ENCODE measurements at places on chromosomes 3 and 15. TPM values are rescaled to one million over a fixed set of nuclear protein-coding genes. Genes with fewer than 3 reads are reported as not detected.

DNA sequence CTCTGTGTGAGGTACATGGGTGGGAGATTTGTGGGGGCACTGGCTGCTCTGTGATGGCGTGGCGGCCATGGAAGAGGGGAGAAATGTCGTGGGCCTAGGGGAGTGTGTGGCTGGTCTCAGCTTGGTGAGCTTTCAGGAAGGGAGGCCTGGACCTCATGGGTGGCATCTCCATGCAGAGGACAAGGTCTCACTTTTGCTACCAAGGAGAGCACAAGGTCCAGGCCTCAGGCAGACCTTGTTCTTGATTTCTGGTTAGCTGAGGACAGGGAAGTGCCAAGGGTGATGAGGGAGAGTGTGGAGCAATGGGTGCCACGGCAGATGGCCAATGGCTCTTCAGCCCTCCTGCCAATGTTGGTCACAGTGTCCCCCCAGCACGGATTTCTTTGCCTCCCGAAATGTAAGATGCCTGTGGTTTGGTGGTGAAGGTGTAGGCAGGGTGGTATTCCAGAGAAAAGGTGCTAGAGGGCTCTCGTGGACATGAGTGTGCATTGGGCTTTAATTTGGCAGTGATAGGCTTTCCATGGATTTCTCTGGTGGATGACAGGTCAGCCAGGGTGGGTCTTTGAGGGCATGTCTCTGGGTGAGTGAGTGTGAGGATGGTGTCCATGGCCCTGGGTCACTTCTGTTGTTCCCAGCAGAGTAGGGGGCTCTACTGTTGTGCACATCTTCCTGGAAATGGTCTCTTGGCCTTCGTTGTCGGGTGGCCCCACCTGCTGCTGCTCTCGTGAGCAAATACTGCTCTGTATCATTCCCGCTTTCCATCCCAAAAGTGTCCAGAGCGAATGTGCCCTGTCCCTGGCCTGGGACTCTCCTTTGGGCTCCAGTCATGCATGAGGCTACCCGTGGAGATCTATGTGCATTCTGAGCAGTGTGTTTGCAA, 108.0 kb downstream of the SNRPN start:
- no peak overlapping the region for H3K4me3 ChIP-seq
- no peak for DNase-seq
- H3K4me1 ChIP-seq, result no peaks in the 10 kb centered on the region
- H3K27ac ChIP-seq, result no peak overlapping the region

DNA sequence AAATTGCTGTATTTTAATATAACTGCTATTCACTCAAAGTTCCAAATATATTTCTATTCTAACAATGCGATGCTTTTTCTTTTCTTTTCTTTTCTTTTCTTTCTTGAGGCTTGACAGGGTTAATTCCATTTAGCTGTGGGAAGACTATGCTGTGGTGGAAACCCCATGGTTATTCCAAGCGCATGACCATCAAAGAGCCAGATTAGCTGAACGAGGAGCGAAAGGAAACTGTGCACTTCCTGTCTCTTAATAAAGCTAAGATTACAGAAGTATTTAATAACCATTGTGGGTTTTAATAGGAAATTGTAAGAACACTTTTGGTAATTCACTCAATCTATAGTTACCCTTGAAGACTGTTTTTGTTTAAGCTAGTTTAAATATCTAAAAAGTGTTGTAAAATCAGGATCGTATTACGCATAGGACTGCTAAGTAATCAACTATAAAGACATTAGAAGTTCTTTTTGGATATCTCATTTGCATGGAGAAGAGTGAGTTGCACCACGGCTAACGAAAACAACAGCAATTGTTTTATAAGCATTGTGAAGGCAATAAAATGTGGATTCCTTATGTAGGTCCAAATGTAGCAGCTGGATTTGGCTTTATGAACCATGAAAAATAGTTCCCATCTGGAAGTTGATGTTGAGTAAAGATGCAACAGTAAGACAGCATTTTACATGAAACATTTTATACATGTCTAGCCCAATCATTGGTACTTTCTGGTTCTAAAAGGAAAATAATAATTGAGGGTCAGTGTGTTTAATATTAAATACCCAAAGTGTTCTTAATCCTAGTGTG, 105.4 kb downstream of the ZIC1 start:
- no peak overlapping the region for H3K4me3 ChIP-seq
- no peak for DNase-seq
- no peaks in the 10 kb centered on the region for H3K27me3 ChIP-seq
- H3K4me1 ChIP-seq, result no peaks in the 10 kb centered on the region
- H3K36me3 ChIP-seq, result no peaks in the 10 kb centered on the region

FGF7 gene
- 4.9 TPM for polyA plus RNA-seq

DNA sequence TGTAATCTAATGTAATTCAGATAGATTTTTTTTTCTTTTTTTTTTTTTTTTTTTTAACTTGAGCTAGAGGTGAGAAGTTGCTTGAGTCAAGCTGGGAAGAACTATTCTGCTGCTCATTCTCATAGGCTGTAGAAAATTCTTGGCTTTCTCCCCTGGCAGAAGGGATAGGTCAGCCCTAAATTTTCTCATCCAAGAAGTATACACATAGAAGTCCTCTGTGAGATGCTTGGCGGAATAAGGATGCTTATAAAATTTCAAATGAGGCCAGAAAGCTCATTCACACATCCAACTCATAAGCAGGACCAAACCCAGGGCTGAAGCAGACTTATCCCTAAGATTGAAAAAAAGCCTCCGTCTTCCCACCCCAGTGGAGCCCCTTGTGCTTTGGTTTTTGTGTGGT, 572.5 kb downstream of the SQOR start:
- H3K36me3 ChIP-seq, result no peaks in the 10 kb centered on the region
- no peak overlapping the region for H3K4me3 ChIP-seq
- no peak for DNase-seq
- H3K27me3 ChIP-seq, result no peaks in the 10 kb centered on the region
- H3K4me1 ChIP-seq, result no peaks in the 10 kb centered on the region

DNA sequence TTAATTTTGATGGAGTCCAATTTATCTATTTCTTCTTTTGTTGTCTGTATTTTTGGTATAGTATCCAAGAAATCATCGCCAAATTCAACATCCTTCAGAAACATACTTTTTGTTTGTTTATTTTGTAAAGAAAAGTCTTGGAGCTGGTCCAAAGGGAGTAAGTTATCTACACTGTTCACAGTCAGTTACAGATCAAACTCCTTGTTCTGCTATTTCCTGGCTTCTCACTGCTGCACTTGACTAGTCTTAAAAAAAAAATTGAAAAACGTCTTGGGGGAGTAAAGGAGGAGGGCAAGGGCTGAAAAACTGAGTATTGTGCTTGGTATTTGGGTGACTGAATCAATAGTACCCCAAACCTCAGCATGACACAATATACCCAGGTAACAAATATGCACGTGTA, 105.6 kb downstream of the NFKBIZ start:
- H3K4me1 ChIP-seq, result no peaks in the 10 kb centered on the region
- no peak for DNase-seq
- no peaks in the 10 kb centered on the region for H3K36me3 ChIP-seq
- no peak overlapping the region for H3K4me3 ChIP-seq
- H3K27me3 ChIP-seq, result no peaks in the 10 kb centered on the region

DNA sequence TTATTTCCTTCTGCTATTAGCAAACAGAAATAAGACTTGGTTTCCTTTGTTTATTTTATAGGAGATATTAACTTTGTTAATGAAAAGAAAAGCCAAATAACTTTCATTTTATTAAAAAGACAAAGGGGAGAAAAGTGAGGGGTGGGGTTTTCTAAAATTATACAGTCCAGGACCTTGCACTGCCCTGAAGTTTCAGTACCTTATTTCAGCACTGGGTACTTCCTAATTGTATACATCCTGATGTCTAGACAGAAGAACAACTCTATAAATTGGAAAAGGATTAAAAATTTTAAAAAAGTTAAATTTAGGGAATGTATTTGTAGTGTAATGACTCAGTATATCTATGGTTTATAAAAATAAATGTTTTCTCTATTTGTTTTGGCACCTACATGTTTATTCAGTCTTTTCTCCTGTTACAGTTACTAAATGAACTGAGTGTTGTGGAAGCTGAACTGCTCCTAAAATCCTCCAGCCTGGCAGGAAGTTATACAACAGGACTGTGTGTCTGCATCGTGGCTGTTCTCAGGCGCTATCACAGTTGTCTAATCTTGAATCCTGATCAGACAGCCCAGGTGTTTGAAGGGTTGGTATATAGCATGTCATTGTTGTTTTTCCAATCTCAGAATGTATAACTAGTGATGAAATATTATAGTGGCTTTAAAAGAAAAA, 27.6 kb upstream of the P2RY13 start:
- H3K36me3 ChIP-seq, result peaks cover 3% of the 10 kb centered on the region
- no peak overlapping the region for H3K4me3 ChIP-seq
- no peaks in the 10 kb centered on the region for H3K4me1 ChIP-seq
- DNase-seq, result no peak
- H3K27me3 ChIP-seq, result no peaks in the 10 kb centered on the region

DNA sequence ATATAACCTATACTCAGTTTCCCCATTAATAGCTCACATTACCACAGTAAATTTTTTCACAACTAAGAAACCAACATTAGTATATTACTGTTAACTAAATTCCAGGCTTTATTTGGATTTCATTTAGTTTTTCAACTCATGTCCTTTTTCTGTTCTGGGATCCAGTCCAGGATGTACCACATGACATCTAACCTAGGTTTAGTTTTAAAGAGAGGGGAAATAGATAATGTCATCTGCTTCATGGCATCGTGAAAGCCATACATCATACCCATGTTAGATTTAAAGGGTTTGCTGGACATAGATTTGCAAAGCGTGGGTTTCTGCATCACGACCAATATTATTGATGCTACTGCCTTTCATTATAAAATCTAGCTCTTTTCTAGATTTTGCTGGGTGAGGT, 33.2 kb upstream of the RPP14 start:
- peaks cover 21% of the 10 kb centered on the region for H3K36me3 ChIP-seq
- no peaks in the 10 kb centered on the region for H3K4me1 ChIP-seq
- no peak overlapping the region for H3K27ac ChIP-seq
- H3K27me3 ChIP-seq, result no peaks in the 10 kb centered on the region
- DNase-seq, result no peak

DNA sequence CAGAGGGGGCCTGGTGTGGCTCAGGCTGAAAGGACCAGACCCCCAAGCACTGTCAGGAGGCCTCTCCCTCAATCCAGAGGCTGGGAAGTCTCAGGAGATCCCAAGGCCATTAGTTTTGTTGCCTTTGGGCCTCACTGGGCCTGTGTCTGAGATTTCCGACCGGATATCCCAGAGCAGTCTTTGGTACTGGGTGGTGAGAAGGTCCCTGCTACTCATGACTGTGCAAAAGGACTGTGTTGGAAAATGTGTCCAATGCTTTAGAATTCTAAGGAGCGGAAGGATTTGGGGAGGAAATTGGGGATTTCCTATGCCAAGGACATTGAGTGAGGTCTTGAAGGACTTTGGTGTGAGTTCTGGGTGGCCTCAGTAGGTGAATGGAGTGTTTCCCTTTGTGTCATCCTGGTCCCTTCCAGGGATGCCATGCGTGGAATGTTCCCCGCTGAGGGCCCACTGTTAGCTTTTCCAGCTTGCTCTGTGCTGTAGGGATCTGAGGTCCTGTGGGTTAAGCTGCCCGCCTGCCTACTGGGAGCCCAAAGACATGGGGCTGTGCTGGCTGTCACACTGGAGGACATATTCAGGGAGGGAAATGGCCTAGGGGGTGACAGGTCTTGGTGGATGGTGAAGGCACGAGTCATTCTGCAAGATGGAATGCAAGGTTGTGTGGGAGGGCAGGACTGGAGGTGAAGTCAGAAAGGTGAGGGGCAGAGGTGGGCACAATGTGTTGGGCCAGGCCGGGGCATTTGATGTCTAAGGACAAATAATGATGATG, 16.4 kb downstream of the SMAD6 start:
- no peaks in the 10 kb centered on the region for H3K36me3 ChIP-seq
- no peaks in the 10 kb centered on the region for H3K4me1 ChIP-seq
- H3K27ac ChIP-seq, result no peak overlapping the region
- no peak overlapping the region for H3K4me3 ChIP-seq
- no peaks in the 10 kb centered on the region for H3K27me3 ChIP-seq
- no peak for DNase-seq

DNA sequence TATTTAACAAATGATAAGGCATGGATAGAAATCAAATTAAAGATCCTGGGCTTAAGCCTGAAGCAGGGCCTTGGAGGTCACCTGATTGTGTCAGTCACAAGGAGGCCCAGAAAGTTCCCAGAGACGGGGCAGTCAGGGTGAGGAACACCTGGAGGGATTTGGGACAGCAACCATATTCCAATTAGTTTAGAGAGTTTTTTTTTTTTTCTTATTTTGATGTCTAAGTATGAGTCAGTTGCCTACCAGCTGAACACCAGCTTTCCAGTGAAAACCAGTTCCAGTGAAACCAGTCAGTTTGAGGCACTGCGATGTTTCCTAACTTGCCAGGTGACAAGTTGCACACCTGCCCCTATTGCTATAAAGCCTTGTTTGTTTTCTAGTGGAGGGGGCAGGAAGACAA, 350.7 kb upstream of the AZI2 start:
- peak; percentile 15 for DNase-seq
- H3K4me3 ChIP-seq, result no peak overlapping the region
- no peaks in the 10 kb centered on the region for H3K4me1 ChIP-seq
- H3K27me3 ChIP-seq, result no peaks in the 10 kb centered on the region
- no peaks in the 10 kb centered on the region for H3K36me3 ChIP-seq

DNA sequence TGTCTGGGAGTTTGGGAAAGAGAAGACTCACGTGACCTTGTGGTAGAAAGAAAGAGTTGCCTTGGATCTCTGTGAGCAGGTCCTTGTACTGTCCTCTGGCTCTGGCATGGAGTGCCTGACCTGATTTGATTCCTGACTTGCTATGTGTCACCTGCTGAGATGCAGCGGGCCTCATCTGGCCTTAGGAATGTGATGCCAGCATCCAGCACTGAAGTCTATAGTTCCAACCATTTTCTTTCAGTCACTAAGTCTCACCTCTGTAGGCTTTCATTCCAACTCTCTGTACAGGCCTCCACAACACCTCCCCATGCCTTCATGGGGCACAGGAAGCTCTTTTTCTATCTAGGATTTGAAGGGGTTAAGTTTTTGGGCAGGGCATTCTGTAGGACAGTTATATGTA, 12.1 kb upstream of the OXSR1 start:
- no peak overlapping the region for H3K4me3 ChIP-seq
- no peak overlapping the region for H3K27ac ChIP-seq
- H3K4me1 ChIP-seq, result no peaks in the 10 kb centered on the region
- H3K27me3 ChIP-seq, result no peaks in the 10 kb centered on the region
- no peak for DNase-seq

DNA sequence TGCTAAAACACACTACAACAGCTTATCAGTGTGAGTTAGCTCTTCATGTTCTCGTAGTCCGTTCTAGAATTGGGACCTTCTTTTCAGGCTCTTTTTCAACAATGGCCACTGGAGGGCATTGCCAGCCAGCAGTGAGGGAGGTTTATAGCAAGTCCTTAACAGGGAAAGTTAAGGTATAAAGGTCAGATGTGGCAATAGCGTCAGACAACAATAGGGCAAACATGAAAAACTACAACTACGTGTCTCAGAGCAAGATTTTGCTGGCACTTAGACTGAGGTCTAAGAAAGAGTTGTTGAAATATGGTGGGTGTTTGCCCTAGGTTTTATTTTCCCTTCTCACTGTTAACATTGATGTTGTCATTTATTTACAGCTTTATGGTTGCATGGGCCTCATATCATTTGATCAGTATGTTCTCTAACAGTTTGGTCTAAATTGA, 161.4 kb downstream of the GMNC start:
- H3K4me1 ChIP-seq, result no peaks in the 10 kb centered on the region
- no peak overlapping the region for H3K27ac ChIP-seq
- DNase-seq, result peak; percentile 88
- no peak overlapping the region for H3K4me3 ChIP-seq
- no peaks in the 10 kb centered on the region for H3K36me3 ChIP-seq
- H3K27me3 ChIP-seq, result no peaks in the 10 kb centered on the region

SAXO2 gene
- 0.37 TPM for polyA plus RNA-seq

Data from small intestine (tissue), 16 donors.